ENCODE measurements at places on chromosomes 12 and 14. TPM values are rescaled to one million over a fixed set of nuclear protein-coding genes. Genes with fewer than 3 reads are reported as not detected.
A peak's percentile ranks its signal among the peaks of the same experiment; 100 is the strongest.

Gene HOXC4
- 1.6 TPM for total RNA-seq

Gene RGS6
- total RNA-seq = 1.6 TPM

Gene NRIP2
- total RNA-seq = 0.96 TPM

GRCh38 chr12:104384141-104384880 lies 72.4 kb upstream of the CHST11 start:
- DNase-seq = no peak

DNA sequence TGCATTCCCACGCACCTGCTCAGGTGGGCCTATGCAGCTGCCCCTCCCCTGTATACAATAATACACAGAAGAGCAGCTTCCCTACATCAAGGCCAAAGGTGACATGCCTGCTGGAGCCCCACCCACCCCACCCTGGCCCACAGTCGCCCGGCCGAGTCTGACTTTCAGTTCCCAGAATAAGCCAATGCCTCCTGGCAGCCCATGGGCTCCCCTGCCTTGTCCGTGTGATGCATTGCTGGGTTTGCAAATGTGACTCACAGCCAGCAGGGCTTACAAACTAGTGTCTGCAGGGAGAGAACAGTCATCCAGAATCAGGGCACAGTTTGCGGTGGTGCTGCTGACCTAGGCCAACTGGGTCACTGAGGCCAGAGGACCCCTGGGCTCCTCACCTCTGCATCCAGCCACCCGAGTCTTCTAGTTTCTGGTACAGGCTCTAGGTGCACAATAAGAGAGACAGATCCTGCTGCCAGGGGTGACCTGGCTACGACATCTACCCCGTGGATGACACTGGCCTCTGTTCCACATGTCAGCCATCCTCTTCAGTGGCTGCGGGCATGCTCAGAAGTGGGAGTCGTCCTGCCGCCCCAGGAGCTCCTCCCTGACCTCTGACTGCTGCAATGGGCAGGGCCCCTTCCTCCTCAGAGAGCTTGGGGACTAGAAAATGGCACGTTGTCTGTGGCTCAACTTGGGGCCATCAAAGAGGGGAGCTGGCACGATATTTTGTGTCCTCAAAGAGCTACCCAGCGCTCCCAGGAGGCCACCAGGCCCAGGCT lies 84.5 kb downstream of the CHGA start:
- DNase-seq = peak; percentile 66

- DNase-seq = no peak
These were observed 121.0 kb upstream of the ARHGAP5 start for GRCh38 chr14:31955936-31956579.

- no peak for DNase-seq
These were observed 52.6 kb downstream of the DYRK2 start for GRCh38 chr12:67701121-67701520.

DNA sequence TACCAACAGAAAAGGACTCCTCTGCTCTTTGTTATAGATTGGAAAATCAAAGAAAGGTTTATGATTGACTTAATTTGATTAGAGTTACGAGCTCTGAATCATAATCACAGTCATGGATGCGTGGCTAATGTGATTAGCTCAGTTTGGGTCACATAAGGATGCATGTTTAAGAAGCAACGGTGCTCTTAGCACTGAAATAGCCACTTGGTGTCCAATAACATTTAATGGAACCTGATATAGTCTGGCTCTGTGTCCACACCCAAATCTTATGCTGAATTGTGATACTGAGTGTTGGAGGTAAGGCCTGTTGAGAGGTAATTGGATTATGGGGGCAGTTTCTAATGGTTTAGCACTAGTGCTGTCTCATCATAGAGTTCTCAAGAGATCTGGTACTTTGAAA lies 501.6 kb downstream of the SLC6A15 start:
- no peak for DNase-seq

GRCh38 chr14:39241637-39242036 lies 7.9 kb downstream of the MIA2 start:
- DNase-seq = no peak

DNA sequence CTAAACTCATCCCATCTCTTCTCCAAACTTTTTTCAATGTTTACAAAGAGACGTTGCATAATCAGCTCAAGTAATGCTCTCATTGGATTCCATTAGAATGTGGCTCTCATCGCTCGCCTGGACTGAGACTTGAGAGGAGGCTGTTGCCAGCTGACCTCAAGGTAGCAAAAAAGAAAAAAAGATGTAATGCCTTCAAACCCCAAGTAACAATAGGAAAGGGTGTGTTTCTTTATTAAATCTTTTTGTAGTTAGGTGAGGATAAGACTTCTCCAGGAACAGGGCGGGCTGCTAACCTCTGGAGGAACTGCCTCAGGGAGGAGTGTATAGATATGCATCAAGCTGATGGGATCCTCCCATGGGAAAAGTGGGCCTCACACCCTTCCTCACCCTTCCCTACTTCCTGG lies 956 bp upstream of the PTHLH start:
- DNase-seq = no peak

- no peak for DNase-seq
These were observed 61.7 kb downstream of the RALGAPA1 start for GRCh38 chr14:35747379-35747778.

GRCh38 chr14:75626863-75627262 lies 33.8 kb downstream of the ERG28 start:
- DNase-seq = no peak

DNA sequence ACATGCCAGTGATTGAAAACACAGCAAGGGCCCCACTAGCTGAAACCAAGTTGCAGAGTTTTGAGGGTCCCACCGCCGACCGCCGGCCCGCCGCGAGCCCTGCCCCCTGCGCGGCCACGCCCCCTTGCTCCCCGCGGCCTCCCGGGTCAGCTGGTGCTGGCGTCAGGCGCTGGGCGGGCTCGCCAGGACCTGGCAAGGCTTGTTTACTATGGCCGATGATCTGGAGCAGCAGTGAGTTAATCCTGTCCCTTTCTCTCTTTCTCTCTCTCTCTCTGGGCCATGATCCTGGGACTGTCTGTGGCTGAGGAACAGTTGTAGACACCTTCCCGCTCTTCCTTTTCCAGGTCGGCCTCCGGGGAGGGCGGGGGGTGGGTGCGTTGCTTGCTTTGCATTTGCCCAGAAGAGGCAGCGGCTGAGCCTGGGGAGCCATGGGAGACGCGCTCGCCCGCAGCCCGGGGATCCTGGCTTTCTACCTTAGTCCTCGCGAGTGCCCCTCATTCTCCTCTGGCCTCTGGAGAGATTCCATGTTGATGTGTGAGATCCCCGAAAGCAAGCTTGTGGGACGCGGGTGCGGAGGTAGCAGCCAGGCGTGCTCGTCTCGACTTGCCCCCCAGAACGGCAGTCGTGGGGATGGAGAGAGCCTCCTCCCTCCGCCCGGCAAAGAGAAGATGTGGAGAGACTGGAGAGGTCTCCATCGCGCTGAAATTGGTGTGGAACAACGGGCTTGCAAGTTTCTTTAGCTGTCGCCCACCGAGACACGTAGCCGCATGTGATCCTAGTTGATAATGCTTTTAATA lies at the start of gene ABHD4:
Gene ABHD4 (plus strand): TSS at position 202 of the 797 bp plus-strand sequence. CDS start 7 bp downstream, at position 209.
- peak; percentile 92 for DNase-seq

DNA sequence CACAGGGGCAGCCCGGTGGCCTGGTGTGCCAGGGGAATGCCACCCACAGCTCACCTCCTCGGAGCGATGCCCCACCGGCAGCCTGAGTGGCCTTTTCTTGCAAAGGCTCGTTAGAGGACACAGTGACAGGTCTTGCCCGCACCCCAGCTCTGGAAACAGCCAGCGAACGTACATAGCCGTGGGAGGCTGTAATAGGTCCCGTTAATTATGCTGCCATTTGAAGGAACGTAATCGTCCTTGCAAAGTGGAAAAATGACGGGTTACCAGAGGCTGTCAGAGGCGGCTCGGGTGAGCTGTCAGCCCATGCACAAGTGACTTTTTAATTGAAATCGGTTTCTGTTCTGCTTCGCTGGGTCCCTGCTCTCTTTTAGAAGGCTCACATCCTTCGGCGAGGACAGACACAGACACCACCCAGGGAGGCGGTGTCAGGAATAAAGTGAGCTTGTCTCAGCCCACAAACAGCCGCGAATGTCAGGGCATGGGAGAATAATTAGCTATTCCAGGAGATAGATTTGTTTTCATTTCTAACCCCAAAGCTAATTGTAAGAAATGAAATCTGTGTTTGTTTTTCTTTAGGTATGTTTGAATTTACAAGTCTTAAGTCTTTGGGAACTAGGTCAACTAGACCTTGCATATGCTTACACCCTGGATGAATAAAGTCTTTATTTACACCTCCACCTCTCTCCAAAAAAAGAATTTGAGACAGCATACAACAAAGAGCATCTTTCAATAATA lies 77.2 kb upstream of the RFLNA start:
- no peak for DNase-seq

DNA sequence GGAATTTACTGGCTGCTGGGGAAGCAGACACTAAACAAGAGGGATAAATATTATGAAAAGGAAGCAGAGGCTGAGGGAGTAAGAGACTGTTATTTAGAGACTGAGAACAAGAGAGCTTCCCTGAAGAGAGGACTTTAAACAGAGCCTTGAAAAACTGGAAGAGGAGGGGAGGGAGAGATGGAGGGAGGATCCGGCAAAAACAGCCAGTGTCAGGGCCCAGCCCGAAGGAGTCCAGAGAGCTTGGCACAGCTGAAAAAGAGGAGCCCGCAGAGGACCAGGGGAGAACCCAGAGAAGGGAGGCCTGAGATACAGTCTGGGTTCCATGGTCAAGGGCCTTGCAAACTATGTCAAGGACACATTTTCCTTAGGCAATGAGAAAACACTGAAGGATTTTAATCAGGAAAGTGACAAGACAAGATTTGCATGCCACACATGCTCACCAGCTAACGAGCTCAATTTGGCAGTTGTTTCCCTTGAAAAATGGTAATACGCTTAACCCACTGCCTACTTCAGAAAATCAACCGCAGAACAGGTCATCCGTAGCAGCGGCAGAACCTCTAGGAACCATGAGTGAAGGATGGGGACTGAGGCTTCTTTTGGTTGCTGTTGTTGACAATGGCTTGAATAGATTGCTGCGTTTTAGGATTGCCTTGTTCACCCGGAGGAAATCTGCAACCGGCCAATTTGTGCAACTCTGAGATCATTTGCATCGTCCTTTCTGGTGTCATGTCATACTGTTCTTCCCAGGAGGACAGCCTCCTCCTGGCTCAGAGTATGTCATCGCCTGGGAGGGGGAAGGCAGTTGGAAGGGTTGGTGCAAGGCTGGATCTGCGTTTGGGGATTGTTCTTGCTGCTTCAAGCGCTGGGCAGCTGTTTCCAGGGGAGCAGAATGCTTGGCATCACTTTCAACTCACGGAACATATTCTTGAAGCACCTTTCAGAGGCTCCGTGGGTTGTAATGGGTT lies 108.2 kb downstream of the PRMT8 start:
- no peak for DNase-seq

DNA sequence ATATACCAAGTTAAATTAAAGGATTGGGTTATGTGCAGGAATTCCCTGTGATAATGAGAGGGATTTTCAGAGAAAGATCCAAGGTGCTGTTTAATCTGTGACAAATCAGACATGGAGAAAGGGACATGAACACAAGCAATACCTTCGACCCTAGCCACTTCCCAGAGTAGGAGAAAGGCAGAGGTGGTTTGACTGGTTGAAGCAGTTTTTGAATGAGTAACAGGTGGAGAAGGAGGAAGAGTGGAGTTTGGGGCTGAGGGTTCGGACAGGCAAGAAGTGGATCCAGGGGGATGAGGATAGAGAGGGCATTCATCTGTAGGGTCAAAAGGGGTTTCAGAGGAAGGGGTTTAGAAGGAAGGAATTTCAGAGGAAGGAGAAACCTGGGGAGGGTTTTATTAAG lies 27.4 kb upstream of the A2M start:
- no peak for DNase-seq

DNA sequence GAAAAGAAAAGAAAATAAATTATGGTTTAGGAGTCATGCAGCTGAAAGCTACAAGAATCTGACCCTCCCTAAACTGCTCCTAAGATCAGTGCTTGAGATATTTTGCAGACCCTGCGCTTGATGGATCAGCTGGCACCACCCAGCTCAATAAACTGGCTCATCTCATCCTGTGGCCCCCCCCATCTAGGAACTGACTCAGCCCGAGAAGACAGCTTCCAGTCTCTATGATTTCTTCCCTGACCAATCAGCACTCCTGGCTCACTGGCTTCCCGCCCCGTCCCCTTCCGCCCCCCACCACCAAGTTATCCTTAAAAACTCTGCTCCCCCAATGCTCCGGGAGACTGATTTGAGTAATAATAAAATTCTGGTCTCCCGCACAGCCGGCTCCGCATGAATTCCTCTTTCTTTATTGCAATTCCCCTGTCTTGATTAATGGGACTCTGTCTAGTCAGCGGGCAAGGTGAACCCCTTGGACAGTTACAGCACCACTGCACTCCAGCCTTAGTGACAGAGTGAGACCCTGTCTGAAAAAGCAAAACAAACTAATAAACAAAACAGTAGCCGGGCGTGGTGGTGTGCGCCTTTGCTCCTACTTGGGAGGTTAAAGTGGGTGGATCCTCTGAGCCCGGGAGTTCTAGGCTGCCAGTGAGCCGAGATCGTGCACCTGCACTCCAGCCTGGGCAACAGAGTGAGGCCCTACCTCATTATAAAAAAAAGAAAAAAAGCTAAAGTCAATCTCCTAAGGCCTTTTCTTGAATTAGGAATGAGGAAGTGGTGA lies 24.5 kb upstream of the SPTLC2 start:
- no peak for DNase-seq

Data from psoas muscle (tissue), 8 donors.